ENCODE measurements at places on chromosomes 2 and 18.

- H3K27me3 ChIP-seq = no peaks in the 10 kb centered on the region
- DNase-seq = no peak
- H3K36me3 ChIP-seq = no peaks in the 10 kb centered on the region
- H3K27ac ChIP-seq = no peak overlapping the region
Observed at GRCh38 chr18:11661430-11661829, 27.6 kb upstream of the GNAL start.

GRCh38 chr2:42029639-42030199 is 18.1 kb upstream of the PKDCC start:
- H3K27me3 ChIP-seq = no peaks in the 10 kb centered on the region
- no peak overlapping the region for H3K27ac ChIP-seq
- no peaks in the 10 kb centered on the region for H3K36me3 ChIP-seq
- H3K4me3 ChIP-seq = no peak overlapping the region

- H3K36me3 ChIP-seq = no peaks in the 10 kb centered on the region
- H3K4me1 ChIP-seq = no peaks in the 10 kb centered on the region
- DNase-seq = no peak
- no peaks in the 10 kb centered on the region for H3K27me3 ChIP-seq
- no peak overlapping the region for H3K4me3 ChIP-seq
Observed at GRCh38 chr2:154568413-154568812, 130.1 kb upstream of the KCNJ3 start.

- no peaks in the 10 kb centered on the region for H3K4me1 ChIP-seq
- no peak for DNase-seq
- no peak overlapping the region for H3K27ac ChIP-seq
- H3K36me3 ChIP-seq = no peaks in the 10 kb centered on the region
- H3K27me3 ChIP-seq = no peaks in the 10 kb centered on the region
Observed at GRCh38 chr18:12774982-12775381, 72.1 kb downstream of the PSMG2 start.

DNA sequence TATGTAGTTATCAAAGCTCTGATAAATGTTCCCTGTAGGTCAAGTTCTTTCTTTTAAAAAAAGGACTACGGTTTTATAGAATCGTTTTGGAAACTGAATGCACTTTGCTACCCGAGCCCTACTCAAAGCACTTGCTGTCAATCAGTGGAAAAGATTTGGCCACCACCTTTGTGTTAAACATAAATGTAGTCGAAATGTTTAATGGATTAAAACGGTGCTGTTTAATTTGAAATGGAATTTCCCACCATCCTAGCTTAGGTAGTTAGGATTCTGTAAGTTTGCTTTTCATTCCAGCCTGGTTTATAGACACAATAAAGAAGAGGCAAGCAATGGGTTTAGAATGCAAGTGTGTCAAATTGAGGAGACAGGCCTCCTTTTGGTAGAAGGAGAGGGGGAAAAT is 69.4 kb upstream of the MMADHC start:
- H3K27ac ChIP-seq = no peak overlapping the region
- no peak for DNase-seq
- H3K4me1 ChIP-seq = no peaks in the 10 kb centered on the region
- no peaks in the 10 kb centered on the region for H3K36me3 ChIP-seq
- H3K27me3 ChIP-seq = no peaks in the 10 kb centered on the region

DNA sequence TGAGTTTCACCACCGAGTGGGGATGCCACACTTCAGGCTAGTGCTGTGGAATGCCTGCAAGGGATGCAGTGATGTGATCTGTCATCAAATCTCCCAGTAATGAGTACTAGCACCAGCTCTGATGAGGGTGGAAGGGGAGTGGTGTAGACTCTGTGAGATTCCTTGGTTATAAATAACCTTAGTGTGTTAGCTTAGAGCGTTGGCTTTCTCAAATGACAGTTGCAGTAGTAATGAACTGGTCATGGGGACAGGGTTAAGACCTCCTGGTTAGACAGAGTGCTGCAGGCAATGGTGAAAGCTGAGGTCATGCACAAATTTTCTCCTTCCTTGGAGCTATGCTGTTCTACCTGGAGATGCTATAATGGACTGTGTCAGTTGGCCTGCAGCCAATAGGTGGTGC is 1063.4 kb upstream of the CRIM1 start:
- no peak for DNase-seq
- no peak overlapping the region for H3K4me3 ChIP-seq
- H3K36me3 ChIP-seq = no peaks in the 10 kb centered on the region
- no peaks in the 10 kb centered on the region for H3K4me1 ChIP-seq
- no peaks in the 10 kb centered on the region for H3K27me3 ChIP-seq

DNA sequence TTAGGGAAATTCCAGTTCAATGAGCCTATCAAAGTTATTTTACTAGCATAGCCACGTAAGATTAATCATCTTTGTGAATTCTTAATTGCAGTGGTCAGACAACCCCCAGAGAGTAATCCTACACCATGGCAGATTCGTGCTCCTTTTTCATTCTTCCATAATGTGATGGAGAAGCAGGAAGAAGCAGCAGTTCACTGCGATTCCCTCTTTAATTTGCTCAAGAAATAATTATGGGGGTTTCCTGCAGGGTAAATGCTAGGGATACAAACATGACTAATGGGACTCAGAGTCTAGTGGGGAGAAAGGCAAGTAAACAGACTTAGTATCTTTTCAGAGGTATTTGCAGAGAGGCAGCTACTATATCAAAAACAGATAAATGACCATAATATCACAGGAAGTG is 175.8 kb upstream of the HNRNPA3 start:
- H3K27ac ChIP-seq = no peak overlapping the region
- no peaks in the 10 kb centered on the region for H3K4me1 ChIP-seq
- no peak for DNase-seq
- peaks cover 13% of the 10 kb centered on the region for H3K27me3 ChIP-seq

DNA sequence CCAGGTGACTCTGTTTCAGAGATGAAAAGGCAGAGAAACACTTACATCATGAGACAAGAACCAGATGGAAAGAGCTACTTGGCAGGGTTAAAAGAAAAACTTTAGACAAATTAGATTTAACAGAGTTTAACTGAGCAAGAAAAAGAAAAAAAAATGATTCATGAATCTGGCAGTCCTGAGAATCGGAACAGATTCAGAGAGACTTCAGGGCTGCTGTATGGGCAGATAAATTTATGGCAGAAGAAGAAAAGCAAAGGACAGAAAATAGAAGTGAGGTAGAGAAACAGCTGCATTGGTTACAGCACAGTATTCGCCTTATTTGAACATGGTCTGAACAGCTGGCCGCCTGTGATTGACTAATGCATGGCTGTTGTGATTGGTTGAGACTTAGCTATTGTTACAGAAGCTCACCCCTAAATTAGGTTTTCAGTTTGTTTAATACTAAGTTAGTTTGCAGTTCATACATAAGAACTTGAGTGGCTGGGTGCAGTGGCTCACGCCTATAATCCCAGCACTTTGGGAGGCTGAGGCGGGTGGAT is 43.0 kb upstream of the RHOB start:
- no peak overlapping the region for H3K27ac ChIP-seq
- H3K27me3 ChIP-seq = no peaks in the 10 kb centered on the region
- DNase-seq = no peak
- no peaks in the 10 kb centered on the region for H3K36me3 ChIP-seq
- no peak overlapping the region for H3K4me3 ChIP-seq

- no peak overlapping the region for H3K4me3 ChIP-seq
- no peaks in the 10 kb centered on the region for H3K27me3 ChIP-seq
- H3K27ac ChIP-seq = no peak overlapping the region
Observed at GRCh38 chr2:39304729-39305128, 61.0 kb upstream of the CDKL4 start.

All from colonic mucosa (tissue), 4 donors.